GM23338 (cell line): ENCODE measurements at places on chromosomes 11 and 22.

- peak; percentile 85 for DNase-seq
Measured at GRCh38 chr11:64185175-64185692, 737 bp upstream of the STIP1 start.

- no peak for DNase-seq
Measured at GRCh38 chr11:100740440-100740839, 53.4 kb downstream of the ARHGAP42 start.

DNA sequence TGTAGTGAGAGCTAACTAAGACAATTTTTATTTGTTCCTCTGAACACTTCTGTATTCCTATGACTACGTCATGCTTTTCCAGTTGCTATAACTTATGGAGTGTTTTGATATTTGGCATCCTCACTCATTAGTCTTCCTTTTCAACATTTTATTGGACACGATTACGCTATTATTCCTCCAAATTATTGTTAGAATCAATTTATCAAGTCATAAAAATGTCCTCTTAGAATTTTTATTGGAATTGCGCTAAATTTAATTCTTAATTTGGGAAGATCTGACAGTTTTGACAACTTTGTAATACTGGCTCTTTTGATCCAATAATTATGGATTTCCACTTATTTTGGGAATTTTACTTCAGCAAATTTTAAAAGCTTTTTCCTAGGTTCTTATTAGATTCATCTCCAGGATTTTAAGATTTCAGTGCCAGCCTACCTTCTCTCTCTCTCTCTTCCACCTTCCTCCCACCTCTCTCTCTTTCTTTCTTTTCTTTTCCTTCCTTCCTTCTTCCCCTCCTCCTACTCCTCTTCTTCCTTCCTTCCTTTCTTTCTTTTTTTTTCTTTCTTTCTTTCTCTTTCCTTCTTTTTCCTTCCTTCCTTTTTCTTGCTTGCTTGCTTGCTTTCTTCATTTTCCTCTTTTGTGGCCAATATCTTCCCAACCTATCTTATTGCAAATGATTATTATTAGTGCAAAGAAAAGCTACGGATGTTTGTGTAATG lies 50.8 kb downstream of the TST start:
- no peak for DNase-seq

GRCh38 chr11:2173150-2173693 lies 1.6 kb upstream of the TH start:
- DNase-seq = peak; percentile 73
